ENCODE measurements at places on chromosomes 13 and 19. TPM values are rescaled to one million over a fixed set of nuclear protein-coding genes. Genes with fewer than 3 reads are reported as not detected.

MBD3 gene
- 82.8 TPM for total RNA-seq

NCR1 gene
- total RNA-seq, result 0.32 TPM

USPL1 gene
- total RNA-seq, result 10.0 TPM

C3 gene
- total RNA-seq, result 486 TPM

- DNase-seq, result no peak
Measured at GRCh38 chr13:51740698-51741097, 63.3 kb downstream of the DHRS12 start.

DNA sequence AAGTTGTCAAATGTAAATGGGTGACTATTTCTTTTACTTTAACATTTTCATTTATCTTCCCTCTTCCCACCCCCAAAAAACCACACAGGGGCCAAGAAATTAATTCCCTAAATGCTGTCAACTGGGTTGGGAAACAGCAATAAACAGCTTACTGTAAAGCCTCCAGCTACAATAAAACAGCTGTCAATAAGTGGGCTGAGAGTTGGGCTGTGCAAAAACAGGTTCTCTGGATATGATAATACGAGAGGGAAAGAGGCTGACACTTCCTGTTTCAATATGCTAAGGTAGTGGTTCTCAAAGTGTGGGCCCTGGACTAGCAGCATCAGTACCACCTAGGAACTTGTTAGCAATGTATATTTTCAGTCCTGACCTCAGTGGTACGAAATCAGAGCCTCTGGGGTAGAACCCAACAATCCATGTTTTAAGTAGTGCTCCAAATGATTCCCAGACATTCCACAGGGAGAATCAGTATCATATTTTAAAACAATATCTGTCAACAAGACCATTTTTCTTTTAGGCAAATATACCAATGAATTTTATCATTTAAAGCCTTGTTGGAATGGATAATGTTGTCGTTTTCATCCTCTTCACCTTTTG is 8.4 kb downstream of the PCDH9 start:
- DNase-seq, result no peak

DNA sequence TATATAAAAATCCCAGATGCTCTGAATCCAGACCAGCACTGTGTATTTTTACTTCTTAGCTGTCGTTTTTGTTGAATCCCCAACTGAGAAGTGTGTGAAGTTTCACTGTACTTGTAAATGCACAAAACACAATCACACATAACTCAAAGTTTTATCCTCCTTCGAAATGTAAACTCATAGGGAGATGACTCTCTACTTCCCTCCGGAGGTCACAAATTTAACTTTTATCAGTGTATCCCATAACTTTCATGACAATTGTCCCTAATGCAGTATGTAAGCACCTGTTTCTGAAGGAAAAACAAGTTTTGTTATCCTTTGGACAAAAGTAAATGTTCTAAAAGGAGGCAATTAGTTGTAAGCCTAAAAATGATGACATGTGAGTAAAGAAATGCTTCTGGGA is 665.0 kb upstream of the SLITRK6 start:
- DNase-seq, result no peak

DNA sequence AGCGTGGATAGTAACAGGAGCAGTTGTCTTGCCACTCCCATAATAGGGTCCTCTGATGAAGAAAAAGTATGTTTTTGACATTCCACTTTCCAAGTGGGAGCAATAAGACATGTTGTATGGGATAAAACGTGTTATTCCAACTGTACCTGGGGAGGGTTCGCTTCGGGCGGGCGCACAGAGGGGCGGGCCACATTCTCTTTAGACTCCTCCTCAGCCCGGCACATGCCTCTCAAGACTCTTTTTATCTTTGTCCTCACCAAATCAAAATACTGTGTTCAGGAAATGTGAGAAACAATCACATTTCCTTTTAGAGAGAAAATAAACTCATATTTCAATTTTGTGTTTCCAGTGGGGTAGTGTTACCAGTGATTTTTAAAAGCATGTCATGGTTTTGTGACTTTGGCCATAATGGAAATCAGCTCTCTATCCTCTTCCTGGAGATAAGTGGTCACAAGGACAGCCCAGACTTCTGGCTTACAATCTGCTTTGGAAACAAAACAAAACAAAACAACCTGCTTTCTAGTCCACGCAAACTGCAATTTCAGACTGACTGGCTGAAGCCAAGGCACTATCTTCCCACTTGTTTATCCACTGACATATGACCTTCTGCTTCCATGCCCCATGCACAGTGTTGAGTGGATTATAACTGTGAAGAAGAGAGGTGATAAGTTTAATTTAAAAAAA is 276.1 kb downstream of the NALCN start:
- no peak for DNase-seq

- DNase-seq, result no peak
Measured at GRCh38 chr13:59415498-59415897, 748.2 kb downstream of the DIAPH3 start.

- DNase-seq, result peak; percentile 40
Measured at GRCh38 chr13:102580552-102581169, 16.1 kb upstream of the TPP2 start.

- no peak for DNase-seq
Measured at GRCh38 chr19:30545752-30546151, 173.6 kb downstream of the ZNF536 start.

DNA sequence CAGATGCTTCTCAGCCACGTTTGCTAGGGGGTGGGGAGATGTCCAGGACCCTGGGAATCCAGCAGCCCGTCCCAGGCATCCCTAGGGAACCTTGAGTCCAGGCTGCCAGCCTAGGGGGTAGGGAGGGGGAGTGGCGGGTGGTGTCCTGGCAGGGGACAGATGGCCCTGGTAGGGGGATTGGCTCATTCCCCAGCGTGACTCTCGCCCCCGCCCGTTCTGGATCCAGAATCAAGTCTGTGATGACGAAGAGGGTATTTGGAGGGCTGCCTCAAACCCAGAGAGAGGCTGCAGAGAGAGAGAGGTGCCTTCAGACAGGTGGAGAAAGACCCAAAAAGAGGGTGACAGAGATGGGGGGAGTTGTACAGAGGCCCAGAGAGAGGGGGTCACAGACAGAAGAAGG is 4.1 kb downstream of the SLC17A7 start:
- DNase-seq, result no peak
